ENCODE measurements at places on chromosomes 5 and 9.

GRCh38 chr5:122322801-122323548 lies 10.9 kb downstream of the SNCAIP start:
- no peak for DNase-seq

DNA sequence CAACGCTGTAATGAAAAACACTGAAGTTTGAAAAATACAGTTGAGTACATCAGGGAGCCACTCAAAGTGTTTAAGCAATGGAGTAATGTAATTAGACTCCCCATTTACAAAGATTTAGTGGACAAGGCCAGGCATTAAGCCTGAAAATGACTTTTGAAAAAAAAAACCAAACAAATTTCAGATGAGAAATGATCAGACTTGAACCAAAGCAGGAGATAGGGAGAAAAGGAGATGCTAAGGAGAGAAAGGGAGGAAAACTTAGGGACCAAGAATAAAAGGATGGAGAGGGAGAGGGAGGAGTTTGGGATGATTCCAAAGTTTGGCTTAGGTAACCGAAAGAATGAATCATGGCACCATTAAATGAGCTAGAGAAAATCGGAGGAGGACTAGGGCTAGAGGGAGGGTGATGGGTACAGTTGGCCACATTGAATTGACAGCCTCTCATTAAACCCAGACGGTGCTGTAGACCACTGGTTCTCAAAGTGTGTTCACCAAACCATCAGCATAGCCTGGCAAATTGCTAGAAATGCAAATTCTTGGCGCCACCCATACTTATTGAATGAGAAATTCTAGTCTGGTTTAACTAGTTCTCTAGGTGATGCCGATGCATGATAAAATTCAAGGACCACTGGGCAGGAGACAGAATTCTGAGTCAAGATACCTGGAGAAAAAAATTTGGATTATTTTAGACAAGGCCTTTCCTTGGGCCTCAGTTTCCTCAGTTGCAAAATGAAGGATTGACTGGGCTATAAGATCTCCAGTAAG lies 6.2 kb upstream of the CPEB4 start:
- DNase-seq: no peak

- DNase-seq: no peak
Observed at GRCh38 chr9:135591506-135592330, 30.2 kb downstream of the PAEP start.

- DNase-seq: no peak
Observed at GRCh38 chr9:72459308-72459707, 62.1 kb upstream of the TMC1 start.

GRCh38 chr9:74293479-74293878 lies 203.7 kb upstream of the RORB start:
- DNase-seq: no peak

- DNase-seq: no peak
Observed at GRCh38 chr5:163880302-163880701, 374.9 kb downstream of the MAT2B start.

DNA sequence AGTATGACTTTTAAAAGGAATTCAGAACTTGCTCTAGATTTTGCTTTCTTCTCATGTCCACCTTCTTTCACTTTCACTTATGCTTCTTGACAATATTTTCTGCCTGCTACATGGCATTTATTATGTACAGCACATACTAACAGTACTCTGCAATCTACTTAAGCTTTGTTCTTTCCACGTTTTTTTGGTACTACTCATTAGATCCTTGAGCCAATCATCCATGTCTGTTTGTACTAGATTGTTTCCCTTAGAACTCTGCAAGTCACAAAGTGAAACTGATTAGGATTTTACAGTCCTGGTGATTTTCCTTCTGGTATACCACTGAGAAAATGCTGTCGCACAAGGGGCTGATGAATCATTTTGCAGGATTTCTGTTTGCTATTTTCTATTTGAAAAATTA lies 78.3 kb downstream of the PARP8 start:
- DNase-seq: no peak

DNA sequence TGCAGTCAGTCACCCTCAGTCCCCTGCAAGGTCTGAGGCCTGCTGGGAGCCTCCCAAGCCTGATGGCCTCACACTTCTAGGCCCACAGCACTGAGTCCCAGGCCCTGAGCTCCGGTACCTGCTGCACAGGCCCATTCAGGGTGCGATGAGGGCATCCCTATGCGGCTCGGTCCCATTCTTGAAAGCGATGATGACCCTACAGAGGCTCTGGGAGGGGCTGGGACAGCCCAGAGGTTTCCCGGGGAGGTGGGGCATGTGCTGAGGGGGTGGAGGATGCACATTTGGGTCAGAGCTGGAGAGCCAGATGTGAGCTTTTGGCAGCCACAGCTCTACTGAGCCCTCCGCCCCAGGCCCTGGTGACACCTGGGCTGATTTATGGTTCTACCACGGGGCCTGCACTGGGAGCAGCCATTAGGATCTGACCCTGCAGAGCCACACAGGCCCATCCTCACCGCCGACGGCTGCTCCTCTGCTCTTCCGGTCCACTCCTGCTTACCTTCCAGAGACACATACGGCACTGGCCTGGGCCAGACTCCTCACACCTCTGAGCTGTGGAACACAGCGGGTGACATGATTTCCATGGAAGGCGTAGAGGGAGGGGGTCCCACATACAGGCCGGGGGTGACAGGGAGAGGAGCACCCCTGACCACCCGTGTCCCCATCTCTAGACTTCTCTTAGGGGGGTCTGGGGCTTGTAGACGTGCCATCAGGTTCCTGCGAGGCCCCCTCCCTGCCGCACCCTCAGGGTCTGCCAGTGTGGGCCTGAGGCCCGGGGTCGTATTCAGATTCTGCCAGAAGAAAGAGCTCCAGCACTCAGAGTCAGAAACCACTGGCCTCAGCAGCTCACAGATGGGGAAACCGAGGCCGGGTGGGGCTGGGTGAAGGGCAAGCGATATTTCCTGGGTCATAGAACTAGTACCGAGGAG lies 53.4 kb downstream of the COL23A1 start:
- no peak for DNase-seq

GRCh38 chr9:125630436-125630835 lies 76.6 kb downstream of the MAPKAP1 start:
- DNase-seq: no peak

DNA sequence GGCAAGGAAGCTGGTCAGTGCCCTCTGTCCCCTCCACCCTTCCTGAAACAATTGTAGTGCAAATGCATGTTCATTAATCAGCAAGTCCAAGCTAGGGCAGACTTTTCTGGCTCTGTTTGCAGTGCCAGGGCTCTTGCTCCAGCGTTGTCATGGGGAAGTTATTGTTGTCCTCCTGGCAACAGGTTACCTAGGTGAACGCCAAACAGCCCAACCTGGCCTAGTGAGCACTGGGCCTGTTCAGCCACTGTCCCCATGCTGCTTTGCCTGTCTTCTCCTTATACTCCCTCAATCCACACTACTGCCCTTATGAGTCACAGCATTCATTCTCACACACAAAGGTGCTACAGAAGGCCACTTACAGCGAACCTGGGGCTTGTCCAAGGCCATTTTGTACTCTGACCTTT lies 34.5 kb upstream of the GLIS3 start:
- no peak for DNase-seq

- peak; percentile 79 for DNase-seq
Observed at GRCh38 chr5:134100283-134101091, 14.0 kb upstream of the TCF7 start.
